CD4-positive, alpha-beta T cell (primary cell): ENCODE measurements at places on chromosomes 16 and 17. TPM values are rescaled to one million over a fixed set of nuclear protein-coding genes. Genes with fewer than 3 reads are reported as not detected.

DNA sequence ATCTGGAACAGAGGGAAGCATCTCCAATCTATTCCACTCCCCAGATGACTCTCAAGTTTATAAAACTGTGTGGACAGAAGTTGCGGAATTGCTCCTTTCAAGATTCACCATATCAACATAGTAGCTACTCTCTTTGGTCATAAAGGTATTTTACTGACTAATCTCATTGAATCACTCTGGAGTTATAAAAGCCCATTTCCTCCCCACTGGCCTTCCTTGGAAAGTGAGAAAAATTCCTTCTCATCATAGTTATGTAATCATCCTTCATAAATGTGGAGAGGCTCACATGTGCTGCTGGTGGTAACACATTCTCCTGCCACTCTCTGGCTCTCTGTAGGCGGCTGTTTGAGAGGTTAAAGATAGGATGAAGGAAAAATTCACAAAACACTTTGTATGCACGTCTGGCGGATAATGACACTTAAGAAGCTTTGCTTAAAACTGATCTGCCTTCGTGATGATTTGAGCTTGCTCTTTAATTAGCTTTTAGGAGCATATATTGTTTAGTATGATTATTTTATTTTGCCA is 1034.0 kb upstream of the EEF2KMT start:
- no peak for DNase-seq

GRCh38 chr17:58666858-58667267 is 25.0 kb downstream of the TEX14 start:
- DNase-seq, result no peak

- DNase-seq, result no peak
Measured at GRCh38 chr16:1337486-1337885, 4.0 kb downstream of the BAIAP3 start.

Gene SLC22A31
- total RNA-seq, result 2.1 TPM

Gene B4GALNT2
- 0.06 TPM for total RNA-seq

- DNase-seq, result no peak
Measured at GRCh38 chr17:58264407-58265103, 16.2 kb downstream of the MPO start.

Gene DOC2A
- 0.14 TPM for total RNA-seq

Gene ZNF469
- 0.74 TPM for total RNA-seq

Gene KRTAP9-2
- not detected for total RNA-seq

DNA sequence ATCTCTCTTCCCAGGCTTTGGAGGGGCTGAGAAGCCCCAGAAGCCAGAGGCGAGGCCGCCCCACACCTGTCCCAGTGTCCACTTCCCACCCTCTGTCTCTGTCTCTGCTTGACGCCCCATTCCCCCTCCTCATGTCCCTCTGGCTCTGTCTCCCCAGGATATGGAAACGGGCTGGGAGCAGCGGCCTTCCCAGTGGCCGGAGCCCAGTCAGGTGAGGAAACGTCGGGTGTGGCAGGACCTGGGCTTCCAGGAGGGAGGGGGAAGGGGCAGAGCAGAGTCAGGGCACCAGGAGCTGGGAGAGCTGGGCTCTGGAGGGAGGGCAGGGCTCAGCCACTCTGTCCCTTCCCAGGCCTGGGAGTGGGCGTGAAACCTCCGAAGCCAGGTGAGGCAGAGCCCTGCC is 10.6 kb upstream of the PKMYT1 start:
- no peak for DNase-seq

Gene TEKT1
- not detected for total RNA-seq

- no peak for DNase-seq
Measured at GRCh38 chr16:59690216-59690615, 956.1 kb upstream of the GOT2 start.

GRCh38 chr16:9345046-9345445 is 253.6 kb downstream of the HAPSTR1 start:
- no peak for DNase-seq

DNA sequence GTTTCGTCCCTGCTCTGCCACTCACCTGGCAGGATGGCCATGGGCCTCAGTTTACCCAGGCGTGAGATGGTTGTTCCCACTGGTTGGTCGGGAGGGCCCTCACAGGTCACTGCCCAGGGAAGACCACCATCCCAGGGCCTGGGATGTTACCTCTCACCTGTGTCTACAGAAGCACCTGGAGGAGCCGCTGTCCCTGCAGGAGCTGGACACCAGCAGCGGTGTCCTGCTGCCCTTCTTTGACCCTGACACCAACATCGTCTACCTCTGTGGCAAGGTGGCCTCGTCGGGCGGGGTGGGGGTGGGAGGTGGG is 4.1 kb downstream of the CORO1A start:
- DNase-seq, result no peak

Gene SPATA22
- total RNA-seq, result 0.80 TPM

- no peak for DNase-seq
Measured at GRCh38 chr16:60107437-60107836, 1373.3 kb upstream of the GOT2 start.

GRCh38 chr16:50585331-50585776 is 37.2 kb downstream of the NKD1 start:
- DNase-seq, result no peak

Gene CES1
- 0.81 TPM for total RNA-seq

- DNase-seq, result no peak
Measured at GRCh38 chr16:48517493-48517892, 92.5 kb downstream of the N4BP1 start.

- no peak for DNase-seq
Measured at GRCh38 chr16:987906-988305, 6.3 kb downstream of the SOX8 start.

Gene UBALD1
- 19.3 TPM for total RNA-seq

DNA sequence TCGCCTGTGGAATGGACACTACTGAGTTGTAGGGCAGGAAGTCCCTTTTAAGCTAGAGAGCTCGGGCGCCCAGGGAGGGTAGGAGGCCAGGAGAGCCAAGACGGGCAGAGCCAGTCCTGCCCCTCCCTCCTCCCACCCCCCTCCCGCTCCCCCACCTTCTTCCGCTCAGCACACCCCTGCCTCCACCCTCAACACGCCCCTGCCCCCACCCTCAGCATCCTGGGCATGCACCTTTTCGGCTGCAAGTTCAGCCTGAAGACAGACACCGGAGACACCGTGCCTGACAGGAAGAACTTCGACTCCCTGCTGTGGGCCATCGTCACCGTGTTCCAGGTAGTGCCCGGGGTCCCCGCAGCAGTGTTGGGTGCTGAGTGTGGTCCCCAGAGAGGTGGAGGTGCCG is 18.3 kb downstream of the TPSG1 start:
- peak; percentile 19 for DNase-seq

Gene CTRB1
- not detected for total RNA-seq

DNA sequence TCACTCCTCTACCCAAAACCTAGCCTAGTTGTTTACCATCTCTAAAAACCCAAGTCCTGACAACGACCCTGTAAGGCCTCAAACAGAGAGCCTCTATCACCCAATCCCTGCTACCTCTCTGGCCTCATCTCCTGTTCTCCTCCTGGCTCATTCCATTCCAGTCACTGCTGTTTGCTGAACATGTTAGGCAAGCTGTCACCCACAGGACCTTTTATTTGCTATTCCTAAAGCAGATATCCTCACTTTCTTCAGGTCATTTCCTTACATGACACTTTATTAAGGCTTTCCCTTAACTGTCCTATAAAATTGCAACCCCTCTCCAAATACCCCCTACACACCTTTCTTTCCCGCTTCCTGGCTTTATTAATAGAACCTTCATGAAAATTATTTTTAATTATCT is 85.1 kb downstream of the KANSL1 start:
- no peak for DNase-seq

Gene ZNF423
- not detected for total RNA-seq

- no peak for DNase-seq
Measured at GRCh38 chr16:26772503-26772902, 294.2 kb upstream of the C16orf82 start.

- no peak for DNase-seq
Measured at GRCh38 chr16:83200005-83200779, 573.4 kb downstream of the CDH13 start.

GRCh38 chr16:49959552-49960277 is 65.3 kb upstream of the CNEP1R1 start:
- no peak for DNase-seq

Gene TNFRSF13B
- total RNA-seq, result not detected

Gene TP53TG3B
- total RNA-seq, result not detected

Gene ENKD1
- 3.5 TPM for total RNA-seq

DNA sequence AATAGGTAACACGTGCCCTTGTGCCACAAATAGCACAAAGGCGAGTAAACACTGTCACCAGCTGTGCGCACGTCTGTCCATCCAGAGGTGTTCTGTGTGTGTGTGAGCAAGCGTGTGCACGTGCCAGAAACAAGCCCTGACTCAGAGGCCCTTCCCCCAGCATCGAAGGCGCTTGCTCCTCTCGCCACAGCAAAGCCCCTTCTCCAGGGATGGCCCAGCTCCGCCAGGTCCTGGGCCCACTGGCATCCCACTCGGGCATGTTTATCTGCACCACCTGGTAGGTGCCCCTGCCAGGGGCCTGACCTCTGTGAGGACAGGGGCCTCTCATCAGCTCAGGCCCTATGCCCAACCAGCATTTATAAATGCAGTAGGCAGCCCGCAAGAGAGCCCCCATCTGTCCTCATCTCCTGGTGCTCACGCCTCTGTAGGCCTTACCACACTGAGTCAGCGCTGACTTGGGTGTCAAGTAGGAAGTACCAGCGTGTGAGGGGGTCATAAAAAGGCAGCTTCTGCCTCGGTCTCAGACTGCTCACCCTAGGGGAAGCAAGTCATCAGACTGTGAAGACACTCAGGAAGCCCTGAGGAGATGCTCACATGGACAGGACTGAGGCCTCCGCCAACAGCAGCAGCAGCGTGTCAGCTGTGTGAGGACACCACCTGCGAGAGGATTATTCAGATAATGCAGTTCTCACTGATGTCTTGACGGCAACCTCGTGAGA is 10.8 kb downstream of the TMEM235 start:
- peak; percentile 60 for DNase-seq

DNA sequence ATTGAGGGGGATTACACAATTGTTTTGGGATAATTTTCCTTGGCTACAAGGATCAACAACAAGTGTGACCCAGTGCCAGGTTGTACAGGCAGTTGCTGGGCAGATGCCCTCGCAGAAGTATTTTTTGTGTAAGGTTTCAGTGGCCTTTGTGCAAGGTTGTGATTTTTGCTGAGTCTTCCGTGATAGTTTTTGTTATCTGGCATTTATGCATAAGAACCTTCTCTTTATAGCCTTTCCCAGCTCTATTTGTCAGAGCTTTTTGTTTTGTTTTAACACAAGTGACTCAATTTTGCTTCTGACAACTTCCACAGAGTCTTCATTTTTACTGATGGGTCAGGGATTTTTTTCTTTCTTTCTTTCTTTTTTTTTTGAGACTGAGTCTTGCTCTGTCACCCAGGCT is 6.7 kb upstream of the PRPSAP1 start:
- no peak for DNase-seq

Gene GAST
- not detected for total RNA-seq

DNA sequence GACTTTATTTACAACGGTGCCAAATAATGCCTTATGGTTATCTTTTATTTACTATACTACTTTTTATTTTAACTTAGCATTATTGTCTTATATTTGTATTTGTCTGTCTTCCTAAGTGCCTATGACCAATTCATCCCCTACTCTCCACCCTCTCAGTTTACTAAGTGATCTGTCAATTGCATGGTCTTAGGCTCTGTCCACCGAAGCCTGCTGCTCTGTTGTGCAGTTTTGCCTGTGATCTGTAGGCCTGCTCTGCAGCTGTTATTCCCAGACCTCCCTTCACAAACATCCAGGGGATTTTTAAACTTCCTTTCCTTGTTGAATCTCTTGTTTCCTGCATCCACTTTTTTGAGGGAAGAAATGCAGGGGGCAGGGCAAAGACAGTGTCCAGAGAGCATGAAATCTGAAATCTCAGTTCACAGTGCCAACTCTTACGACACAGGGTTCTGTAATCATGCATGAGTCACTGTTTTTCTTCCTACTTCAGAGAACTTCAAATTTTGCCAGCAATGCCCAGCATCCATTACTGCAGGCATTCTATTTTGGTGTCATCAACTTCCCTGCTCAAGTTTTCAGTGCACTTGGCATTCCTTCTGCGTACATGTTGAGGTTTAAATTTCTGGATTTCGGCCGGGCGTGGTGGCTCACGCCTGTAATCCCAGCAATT is 11.4 kb downstream of the SLFN5 start:
- DNase-seq, result no peak

DNA sequence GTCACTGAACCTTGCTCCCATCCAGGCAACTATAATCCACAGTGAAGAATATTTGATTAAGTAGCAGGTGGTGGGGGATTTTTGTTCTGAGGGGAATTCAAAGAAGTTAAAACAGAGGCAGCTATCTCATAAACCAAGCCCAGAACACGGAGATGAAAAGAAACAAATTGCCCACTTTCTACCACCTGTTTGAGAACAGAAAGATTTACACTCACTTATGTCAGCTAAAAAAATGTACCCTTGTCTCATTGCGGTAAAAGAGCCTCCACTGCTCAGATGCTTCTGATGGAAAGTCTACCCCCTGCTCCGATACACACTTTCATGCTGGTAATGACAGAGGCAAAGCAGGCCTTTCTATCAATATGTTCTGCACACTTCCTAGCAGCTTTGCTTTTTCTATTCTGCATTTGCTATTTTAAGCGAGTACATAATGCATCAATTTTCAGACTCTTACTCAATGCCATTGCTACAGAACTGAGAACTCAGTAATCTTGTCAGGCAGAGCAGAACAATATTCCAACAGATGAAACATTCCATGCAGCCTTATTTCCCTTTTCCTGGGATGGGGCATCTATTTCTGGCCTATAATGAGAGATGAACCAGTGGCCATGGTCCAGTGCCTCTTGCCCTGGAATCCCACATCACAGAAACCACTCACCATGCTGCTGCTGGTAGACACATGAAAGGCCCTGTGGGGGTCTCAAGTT is 29.0 kb downstream of the CDK5R1 start:
- DNase-seq, result no peak

DNA sequence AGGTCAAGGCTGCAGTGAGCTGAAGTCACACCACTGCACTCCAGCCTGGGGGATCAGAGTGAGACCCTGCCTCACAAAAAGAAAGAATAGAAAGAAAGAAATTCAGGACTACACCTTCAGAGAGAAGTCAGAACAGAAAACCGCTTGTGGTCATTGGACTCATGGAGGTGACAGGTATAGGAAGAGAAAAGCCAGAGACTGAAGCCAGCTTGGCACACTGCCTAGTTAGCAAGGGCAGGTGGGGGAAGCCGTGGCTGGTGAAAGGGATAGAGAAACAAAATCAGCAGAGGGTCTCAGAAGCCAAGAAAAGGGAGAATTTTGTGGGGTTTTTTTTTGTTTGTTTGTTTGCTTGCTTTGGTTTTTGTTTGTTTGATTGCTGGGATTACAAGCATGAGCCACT is 32.9 kb upstream of the SKAP1 start:
- DNase-seq, result no peak

DNA sequence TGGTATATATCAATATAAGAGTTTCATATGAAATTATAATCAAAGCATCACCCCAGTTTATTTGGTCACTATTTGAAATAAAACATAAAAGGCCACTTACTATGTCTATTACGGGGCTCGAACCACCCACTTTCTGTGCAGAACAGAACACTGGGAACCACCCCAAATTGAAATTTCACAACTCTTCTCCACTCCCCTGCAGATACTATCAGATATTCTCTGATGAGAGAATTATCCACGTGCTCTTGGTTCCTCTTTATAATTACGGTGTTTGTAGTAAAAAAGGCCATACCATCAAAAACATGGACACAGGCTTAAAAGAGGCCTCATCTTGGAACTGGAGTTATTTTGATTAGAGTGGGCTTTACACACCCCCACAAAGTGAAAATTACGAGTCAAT is 82.8 kb downstream of the WDR59 start:
- DNase-seq, result no peak
